ENCODE measurements at places on chromosomes 1 and 21.

- peak; percentile 84 for DNase-seq
Observed at GRCh38 chr1:39829791-39830533, 41.3 kb upstream of the BMP8B start.

DNA sequence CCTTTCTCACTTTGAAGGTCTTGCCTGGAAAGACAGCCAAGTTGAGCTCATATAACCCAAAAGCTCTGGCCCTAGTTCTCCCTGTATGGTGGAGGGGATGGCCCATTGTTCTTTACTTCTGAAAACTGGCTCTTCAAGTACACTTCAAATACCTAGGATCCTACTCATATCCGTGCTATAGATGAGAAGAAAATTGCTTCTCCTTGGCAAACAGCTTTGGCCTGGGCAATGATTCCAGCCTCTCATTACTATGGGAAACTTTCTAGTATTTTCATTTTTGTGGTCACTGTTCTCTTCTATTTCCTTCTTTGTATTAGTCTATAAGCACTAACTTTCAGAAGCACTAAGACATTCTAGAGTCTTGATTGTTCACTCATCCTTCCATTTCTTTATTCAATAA lies 53.7 kb downstream of the ZNF697 start:
- DNase-seq = no peak

- DNase-seq = no peak
Observed at GRCh38 chr1:182248721-182249120, 142.9 kb downstream of the GLUL start.

DNA sequence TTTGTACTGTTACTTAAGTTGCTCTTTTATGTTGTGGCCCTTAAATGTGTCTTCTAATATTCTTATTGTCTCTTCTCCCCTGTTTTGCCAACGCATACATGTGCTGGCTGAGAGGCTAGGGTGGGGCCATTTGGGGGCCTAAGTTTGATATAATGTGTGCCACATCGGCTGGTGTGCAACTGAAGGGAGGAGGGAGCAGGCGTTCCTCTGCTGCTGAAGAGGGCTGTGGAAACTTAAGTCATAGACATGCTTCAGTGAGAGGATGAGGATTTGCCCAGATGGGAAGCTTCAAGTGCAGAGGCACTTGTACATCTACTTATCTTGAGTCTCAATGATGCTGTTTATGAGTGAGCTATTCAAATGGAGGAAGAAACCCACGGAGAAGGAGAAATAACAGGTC lies 630.6 kb downstream of the LMO4 start:
- DNase-seq = no peak

DNA sequence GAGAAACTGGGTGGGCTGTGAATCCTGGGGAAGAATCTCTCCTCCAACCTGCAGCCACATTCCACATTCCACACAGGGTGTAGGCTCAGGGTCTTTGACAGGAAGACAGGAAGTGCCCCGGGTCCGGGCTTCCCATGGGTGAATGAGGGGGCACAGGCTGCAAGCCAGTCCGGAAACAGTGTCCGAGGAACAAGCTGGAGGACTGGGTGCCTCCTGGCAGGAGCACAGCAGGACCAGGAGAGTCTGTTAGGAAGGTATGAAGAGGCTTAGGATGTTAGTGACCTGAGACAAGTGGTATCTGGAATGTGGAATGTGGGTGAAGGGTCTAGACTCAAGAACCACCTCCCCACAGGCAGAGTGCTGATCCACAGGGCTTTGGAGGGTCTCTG lies 121.0 kb upstream of the CD34 start:
- no peak for DNase-seq

GRCh38 chr1:7810395-7810794 lies 26.3 kb downstream of the PER3 start:
- DNase-seq = no peak

- DNase-seq = no peak
Observed at GRCh38 chr1:185808631-185809030, 74.4 kb downstream of the HMCN1 start.

DNA sequence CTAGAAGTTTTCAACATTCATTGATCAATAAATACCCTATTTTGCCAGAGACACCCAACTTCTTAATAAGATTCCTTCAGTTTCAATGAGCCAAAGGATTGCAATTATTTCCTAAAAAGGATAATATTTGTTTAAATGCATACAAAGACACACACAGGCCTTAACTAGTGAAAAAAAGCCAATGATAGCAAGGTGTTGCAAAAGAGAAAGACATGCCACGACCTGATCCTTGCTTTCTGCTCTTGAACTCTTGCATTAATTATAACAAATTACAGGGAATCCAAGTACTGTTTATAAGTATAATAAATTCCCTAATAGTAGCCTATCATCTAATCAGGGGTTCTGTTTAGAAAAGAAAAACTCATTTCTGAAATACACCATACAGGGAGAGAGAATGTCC lies 131.1 kb downstream of the PTPN14 start:
- DNase-seq = no peak

DNA sequence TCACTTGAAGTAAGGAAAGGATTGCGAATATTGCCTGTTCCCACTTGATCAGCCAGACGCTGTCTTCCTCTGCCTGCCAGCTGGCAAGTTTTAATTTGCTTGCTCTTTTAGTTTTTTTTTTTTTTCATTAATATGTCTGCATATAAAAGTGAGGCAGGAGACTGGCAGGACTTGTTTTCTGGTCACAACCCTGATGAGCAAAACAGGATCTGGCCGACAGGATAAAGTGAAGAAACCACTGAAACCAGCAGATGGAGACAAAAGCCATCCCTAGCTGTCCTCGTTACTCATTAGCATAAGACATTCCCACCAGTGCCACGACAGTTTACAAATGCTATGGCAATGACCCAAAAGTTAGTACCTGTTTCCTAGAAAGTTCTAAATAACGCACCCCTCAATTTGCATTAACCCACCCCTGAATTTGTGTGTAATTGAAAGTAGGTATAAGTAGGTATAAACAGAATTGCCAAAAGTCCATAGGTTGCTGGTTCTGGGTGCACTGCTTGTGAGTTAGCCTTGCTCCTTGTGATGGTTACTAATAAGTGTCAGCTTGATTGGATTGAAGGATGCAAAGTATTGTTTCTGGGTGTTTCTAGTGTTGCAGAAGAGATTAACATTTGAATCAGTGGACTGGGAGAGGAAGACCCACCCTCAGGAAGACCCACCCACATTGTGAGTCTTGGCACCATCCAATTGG lies 60.8 kb downstream of the ZNF684 start:
- DNase-seq = peak; percentile 77

- DNase-seq = no peak
Observed at GRCh38 chr1:14599183-14599791, 802 bp downstream of the KAZN start.

- DNase-seq = no peak
Observed at GRCh38 chr1:197774466-197775281, 606 bp downstream of the DENND1B start.
